ENCODE measurements at places on chromosomes 16 and 17. TPM values are rescaled to one million over a fixed set of nuclear protein-coding genes. Genes with fewer than 3 reads are reported as not detected.

DNA sequence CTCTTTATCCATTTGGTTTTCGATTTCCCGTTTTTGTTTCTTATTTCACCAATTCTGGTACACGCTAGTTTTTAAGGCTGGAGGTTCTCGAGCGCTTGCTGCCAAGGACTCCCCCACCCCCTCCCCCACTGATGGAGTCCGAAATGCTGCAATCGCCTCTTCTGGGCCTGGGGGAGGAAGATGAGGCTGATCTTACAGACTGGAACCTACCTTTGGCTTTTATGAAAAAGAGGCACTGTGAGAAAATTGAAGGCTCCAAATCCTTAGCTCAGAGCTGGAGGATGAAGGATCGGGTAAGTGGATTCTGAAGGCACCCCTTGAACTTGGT is 825 bp downstream of the RPTOR start:
- H3K36me3 ChIP-seq, result peaks cover 2% of the 10 kb centered on the region
- peaks cover 41% of the 10 kb centered on the region for H3K4me1 ChIP-seq
- DNase-seq, result no peak
- peak overlapping the region; percentile 88 for H3K27ac ChIP-seq
- H3K4me3 ChIP-seq, result peak overlapping the region; percentile 96
- peaks cover 2% of the 10 kb centered on the region for H3K27me3 ChIP-seq

DNA sequence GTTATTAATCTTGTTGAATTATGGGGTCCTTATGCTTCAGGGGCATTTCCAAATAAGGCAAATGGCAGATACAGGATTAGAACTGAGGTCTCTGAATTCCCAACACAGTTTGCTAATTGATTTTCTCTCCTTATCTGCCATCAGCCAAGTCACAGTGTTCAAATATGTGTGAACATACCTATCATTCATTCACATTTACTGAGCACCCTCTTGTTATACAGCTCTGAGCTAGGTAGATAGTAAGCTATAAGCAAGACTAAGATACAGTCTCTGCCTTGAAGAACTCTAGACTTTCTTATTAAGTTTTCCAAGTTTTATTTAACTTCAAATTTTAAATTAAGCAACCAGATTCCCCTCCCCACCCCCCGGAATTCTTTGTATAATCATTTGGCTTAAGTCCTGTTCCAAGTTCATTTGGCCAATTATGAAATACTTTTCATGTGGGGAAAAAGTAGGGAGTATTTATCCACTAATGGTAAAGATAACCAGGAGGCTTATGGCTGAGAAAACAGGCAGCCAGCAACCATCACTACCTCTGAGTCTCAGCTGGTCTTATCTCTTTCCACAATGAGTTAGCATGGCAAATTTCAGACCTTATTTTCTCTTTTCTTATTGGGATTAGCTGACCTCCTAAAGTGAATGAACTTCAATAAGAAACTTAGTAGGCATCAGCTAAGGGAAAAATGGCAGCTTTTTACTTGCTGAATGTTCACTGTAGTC is 31.4 kb upstream of the CORO6 start:
- no peak for DNase-seq
- H3K36me3 ChIP-seq, result peaks cover 12% of the 10 kb centered on the region
- peaks cover 4% of the 10 kb centered on the region for H3K4me1 ChIP-seq
- H3K4me3 ChIP-seq, result no peak overlapping the region
- H3K27ac ChIP-seq, result no peak overlapping the region
- no peaks in the 10 kb centered on the region for H3K27me3 ChIP-seq

- no peaks in the 10 kb centered on the region for H3K27me3 ChIP-seq
- no peak overlapping the region for H3K4me3 ChIP-seq
- no peaks in the 10 kb centered on the region for H3K36me3 ChIP-seq
- no peaks in the 10 kb centered on the region for H3K4me1 ChIP-seq
These were observed 43.4 kb downstream of the MEOX1 start for GRCh38 chr17:43618276-43618675.

DNA sequence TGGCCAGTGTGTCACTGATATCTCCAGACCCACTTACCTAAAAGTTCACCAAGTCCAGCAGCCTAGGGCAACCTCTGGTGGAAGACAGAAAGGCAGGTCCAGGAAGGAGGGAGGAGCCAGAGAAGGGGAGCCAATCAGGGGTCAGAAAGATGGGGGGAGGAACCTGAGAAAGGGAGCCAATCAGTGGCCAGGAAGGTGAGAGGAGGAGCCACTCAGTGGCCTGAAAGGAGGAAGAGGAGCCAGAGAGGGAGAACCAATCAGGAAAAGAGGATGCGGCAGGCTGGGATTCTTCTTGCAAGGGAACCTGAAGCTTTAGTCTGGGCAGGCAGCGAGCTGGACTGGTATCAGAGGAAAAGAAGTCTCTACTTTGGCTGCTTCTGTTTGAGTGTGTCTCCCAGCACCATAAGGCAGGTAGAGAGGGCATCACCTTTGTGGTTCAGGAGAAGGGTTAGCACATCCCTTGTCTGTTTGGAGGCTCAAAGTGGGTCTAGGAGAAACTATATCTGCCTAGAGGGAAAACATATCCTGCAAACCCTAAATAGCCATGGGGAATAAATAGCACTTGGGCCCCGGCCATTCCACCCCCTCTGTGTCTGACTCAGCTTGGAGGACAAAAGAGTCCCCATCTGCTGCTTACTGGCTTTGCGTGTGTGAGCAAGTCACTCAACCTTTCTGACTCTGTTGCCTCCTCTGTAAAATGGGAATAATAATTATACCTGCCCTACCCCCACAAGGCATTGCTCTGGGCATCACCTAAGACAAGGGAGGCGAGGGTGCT is 43.4 kb upstream of the CRHR1 start:
- H3K4me3 ChIP-seq, result peak overlapping the region; percentile 48
- no peak overlapping the region for H3K27ac ChIP-seq
- DNase-seq, result peak; percentile 66
- no peaks in the 10 kb centered on the region for H3K36me3 ChIP-seq
- H3K27me3 ChIP-seq, result peaks cover 3% of the 10 kb centered on the region

DNA sequence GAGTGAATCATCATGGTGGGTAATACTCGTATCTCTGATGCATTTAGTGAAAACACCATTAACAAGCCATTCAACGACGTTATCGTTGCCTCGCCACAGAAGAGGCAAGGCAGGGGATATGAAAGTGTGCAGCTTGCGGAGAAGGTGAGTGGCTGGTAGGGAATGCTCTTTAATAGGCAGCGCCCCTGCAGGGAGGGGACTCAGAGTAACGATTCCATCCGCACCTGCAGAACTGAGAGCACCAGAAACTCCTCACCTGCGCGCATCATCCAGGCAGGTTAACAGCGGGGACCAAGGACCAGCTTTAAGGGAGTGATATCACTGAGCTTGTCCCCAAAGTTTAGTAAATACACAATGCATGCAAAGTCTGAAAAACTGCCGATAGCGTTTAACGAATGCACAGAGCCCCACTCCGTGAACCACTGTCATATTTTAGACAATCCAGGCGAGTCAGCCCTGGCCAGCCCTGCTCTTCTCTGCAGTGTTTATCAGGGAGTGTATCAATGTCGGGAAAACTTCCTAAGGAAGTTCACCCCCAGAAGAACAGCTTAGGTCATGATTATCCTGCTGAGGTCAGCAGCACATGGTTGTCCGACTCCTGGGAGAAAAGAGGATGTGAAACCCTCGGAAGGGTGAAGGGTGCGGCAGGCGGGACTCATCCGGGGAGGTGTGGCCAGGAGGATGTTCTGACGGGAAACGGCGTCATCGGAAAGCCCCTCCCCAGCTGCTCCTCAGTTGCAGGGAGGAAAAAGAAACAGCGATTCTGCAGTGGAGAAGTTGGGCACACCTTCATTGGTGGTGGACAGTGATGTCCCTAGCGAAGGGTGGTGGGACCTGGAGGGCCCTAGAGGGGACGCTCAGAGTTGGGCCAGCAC is 68.5 kb upstream of the DNAH17 start:
- DNase-seq, result peak; percentile 90
- H3K4me3 ChIP-seq, result peak overlapping the region; percentile 64
- H3K27ac ChIP-seq, result peak overlapping the region; percentile 82

- H3K27me3 ChIP-seq, result no peaks in the 10 kb centered on the region
- no peaks in the 10 kb centered on the region for H3K36me3 ChIP-seq
- DNase-seq, result peak; percentile 12
- H3K4me3 ChIP-seq, result no peak overlapping the region
These were observed 815.5 kb downstream of the KCNJ18 start for GRCh38 chr17:22507823-22508222.

GRCh38 chr16:72427051-72427782 is 255.3 kb upstream of the PMFBP1 start:
- DNase-seq, result no peak
- no peak overlapping the region for H3K27ac ChIP-seq
- H3K4me3 ChIP-seq, result no peak overlapping the region

- DNase-seq, result no peak
- no peaks in the 10 kb centered on the region for H3K27me3 ChIP-seq
- no peak overlapping the region for H3K4me3 ChIP-seq
- peaks cover 12% of the 10 kb centered on the region for H3K36me3 ChIP-seq
- peaks cover 77% of the 10 kb centered on the region for H3K4me1 ChIP-seq
These were observed 14.2 kb downstream of the USP10 start for GRCh38 chr16:84714028-84714427.

GRCh38 chr17:33602981-33603380 is 309.9 kb upstream of the ASIC2 start:
- H3K4me3 ChIP-seq, result no peak overlapping the region
- peaks cover 4% of the 10 kb centered on the region for H3K27me3 ChIP-seq

DNA sequence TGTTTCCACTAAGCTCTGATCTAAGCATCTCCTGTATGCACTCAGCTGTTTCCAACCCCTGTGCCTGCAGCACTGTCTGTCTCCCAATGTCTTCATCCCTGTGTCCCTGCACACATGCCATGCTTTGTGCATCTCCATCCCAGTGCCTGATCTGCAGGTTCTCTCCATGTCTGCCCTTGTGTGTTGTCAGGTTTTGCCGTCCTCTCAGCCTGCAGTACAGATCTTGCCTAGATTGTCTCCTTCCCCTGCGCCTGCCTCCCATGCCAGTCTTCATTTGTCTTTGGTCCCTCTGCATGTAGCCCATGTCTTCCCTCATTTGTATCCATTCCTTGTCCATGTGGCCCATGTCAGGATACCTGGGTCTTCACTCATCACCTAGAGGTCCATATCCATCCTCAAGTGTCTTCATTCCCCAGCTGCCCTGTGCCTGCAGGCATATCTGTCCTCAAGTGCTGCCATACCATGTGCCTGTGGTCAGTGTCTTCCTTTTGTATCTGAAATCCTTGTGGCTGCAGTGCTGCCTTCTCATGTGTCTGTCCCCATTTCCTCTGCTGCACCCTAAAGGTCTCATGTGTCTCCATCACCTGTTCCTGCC is 71.5 kb downstream of the TNFRSF13B start:
- peaks cover 10% of the 10 kb centered on the region for H3K27me3 ChIP-seq
- no peaks in the 10 kb centered on the region for H3K4me1 ChIP-seq
- H3K4me3 ChIP-seq, result no peak overlapping the region
- no peaks in the 10 kb centered on the region for H3K36me3 ChIP-seq

Gene HAS3
- total RNA-seq, result 0.20 TPM

All from activated naive CD4-positive, alpha-beta T cell treated with anti-CD3 and anti-CD28 coated beads for 36 hours (primary cell).